Activated CD8-positive, alpha-beta memory T cell treated with anti-CD3 and anti-CD28 coated beads, Interleukin-2, amount 10 ng/mL, durations not matched to agents 7 days and 5 days (primary cell): ENCODE measurements at places on chromosomes 3 and 15. TPM values are rescaled to one million over a fixed set of nuclear protein-coding genes. Genes with fewer than 3 reads are reported as not detected.

GRCh38 chr15:101599091-101599490 lies 53.1 kb downstream of the TM2D3 start:
- no peak for DNase-seq
- no peaks in the 10 kb centered on the region for H3K4me1 ChIP-seq
- H3K27ac ChIP-seq = no peak overlapping the region
- no peaks in the 10 kb centered on the region for H3K36me3 ChIP-seq

DNA sequence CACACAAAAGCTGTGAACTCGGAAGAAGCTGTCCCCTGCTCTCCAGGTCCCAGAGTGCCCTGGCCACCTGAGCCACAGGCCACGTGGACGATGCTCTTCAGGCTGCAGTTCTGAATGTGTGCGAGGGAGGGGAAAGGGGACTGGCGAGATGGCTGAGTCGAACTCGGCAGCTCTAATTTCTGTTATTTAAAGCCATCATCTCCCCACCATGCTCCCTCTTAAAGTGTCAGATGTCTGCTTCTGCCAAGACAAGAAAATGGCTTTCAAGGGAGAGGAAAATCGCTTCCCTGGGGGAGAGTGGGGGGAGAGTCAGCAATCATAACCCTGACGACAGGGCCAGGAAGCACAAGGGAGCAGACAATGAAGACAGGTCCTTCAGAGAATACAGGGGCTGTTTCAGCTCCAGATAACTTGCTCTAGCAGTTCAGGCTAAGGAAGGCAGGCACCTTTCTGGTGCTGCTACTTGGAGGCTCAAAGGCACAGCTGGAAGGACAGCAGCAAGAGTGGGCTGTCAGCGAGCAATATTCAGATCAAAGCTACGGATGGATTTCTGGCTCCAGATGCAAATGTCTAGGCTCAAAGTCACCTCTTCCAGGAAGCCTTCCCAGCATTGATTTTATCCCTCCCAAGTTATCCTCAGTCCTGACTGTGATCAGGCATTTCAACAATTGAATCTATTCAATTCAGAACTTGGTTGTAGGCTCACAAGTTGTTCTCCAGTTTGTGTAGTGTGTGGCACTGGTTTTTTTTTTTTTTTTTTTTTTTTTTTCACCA lies 15.5 kb upstream of the CCDC33 start:
- no peak overlapping the region for H3K27ac ChIP-seq
- no peak for DNase-seq
- H3K27me3 ChIP-seq = peaks cover 40% of the 10 kb centered on the region
- no peak overlapping the region for H3K4me3 ChIP-seq
- no peaks in the 10 kb centered on the region for H3K4me1 ChIP-seq

DNA sequence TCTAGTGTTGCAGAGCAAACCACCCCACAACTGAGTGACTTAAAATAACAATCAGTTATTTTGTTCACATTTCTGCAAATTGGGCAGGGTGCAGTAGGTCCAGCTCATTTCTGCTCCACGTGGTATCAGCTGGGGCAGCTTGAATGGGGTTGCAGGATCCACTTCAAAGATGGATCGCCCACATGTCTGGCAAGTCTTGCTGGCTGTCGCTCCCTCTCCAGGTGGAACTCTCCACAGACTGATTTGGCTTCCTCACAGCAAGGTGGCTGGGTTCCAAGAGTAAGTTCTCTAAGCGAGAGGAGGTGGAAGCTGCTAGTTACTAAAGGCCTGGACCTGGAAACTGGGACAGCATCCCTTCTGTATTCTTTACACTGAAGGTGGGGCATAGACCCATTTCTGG lies 213.3 kb downstream of the SLC9A9 start:
- no peak for DNase-seq
- no peaks in the 10 kb centered on the region for H3K27me3 ChIP-seq
- no peak overlapping the region for H3K27ac ChIP-seq
- no peak overlapping the region for H3K4me3 ChIP-seq

HIGD2B gene
- total RNA-seq = 0.53 TPM
